ENCODE measurements at places on chromosomes 16 and 17. TPM values are rescaled to one million over a fixed set of nuclear protein-coding genes. Genes with fewer than 3 reads are reported as not detected.

DNA sequence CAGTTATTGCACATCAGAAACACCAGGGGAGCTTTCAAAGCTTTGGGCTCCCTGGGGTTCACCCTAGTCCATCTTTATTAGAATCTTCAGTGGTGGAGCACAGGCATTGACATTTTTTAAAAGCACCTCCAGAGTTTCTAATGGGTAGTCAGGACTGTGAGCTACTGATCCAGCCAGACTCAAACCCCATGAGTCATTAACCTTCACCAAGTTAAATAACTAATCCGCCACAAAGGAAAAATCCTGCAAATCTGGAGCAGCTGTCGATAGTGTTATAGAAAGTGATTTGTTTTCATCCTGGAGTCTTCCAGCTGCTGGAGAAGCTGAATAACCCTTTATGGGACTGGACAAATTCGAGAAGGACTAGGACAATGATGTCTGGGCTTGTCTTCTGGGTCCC is 93.2 kb upstream of the PIRT start:
- DNase-seq: no peak

DNA sequence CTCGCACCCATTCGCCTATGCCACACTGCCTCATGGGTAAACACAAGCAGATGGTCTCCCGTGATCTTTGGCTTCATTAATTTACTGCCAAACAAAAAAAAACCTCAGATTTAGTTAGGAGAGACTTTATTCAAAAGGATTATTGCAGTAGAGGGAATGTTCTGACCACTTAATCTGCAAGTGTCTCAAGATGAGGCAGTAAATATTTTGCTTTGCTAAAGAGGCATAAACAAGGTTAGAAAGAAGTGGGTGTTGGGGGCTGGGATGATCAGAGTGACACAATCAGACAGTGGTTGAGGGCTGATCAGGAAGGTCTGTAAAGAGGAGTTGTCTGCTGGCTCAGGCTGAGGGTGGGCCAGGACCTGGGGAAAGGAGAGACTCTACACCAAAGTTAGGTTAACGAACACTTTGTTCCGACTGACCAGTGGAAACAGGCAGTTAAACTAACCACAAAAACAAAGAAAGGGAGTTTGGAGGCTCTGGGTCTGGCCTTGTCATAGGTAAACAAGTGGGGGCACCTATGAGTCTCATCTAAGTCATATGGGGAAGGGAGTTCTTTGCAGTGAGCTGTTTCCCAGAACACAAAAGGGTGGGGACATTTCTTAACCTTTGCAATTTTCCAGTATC is 28.5 kb downstream of the HSD17B2 start:
- no peak for DNase-seq

DNA sequence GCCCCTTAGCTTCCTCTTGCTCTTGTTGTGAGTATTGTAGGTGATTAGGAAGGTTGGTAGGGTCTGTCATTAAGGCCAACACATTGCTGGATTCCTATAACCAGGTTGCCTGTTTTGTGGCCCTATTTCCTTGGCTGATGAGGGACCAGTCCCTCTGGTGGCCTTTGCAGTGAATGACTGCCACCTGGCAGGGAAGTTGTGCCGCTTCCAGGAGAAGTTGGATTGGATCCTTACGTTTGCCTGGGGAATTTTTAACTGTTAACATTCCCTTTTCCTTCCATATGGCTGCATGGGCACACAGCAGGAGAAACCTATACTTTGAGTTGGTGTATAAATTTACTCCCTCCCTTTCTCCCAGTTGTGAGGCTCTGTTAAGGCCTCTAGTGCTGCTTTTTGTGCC is 32.4 kb downstream of the LCMT1 start:
- no peak for DNase-seq

DNA sequence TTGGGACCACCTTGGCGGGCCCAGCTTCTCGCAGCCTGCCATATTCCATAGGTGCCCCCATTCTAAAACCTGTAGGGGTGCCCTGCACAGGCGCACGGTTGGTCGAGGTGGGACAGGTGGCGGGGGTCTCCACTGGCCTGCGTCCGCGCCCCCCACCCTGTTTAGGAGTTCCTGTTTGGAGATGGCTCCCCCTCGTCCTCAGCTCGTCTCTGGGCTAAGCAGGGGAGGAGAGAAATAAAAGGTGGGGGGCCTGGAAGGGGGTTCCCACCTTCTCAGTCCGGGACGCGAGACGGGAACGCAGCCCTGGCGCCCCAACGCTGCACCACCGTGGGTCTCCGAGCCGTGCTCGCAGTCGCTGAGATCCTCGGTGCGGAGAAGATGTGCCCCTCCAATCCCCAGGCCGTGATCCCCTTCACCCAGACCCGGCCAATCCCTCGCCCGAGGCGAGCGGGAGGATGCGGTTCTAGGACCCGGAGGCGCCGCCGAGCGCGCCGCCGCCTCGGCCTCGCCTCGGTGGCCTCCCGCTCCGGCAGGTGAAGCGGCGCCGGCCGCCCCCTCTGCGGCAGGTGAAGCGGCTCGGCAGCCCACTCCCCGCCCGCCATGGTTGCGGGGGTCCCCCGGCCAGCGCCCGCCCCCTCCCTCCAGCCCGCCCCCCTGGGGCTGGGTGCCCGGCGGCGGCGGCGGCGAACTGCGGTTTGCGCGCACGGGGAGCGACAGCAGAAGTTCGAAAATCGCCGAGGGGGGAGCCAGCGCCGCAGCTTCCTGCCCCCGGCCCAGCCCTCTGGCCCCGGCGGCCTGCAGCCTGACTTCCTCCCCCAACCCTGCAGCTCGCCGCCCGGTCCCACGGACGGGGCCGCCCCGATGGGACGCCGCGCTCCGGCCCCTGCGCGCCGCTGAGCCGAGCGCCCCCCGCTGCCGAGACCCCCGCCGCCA is at the start of gene FMNL1:
FMNL1 (plus strand) TSS at position 805 of the 933 bp plus-strand sequence. CDS start 240 bp downstream, outside the sequence.
- peak; percentile 87 for DNase-seq

The SPPL2C gene
- total RNA-seq: not detected

The SLC16A13 gene
- 2.5 TPM for total RNA-seq

The FOXO3B gene
- 5.2 TPM for total RNA-seq

DNA sequence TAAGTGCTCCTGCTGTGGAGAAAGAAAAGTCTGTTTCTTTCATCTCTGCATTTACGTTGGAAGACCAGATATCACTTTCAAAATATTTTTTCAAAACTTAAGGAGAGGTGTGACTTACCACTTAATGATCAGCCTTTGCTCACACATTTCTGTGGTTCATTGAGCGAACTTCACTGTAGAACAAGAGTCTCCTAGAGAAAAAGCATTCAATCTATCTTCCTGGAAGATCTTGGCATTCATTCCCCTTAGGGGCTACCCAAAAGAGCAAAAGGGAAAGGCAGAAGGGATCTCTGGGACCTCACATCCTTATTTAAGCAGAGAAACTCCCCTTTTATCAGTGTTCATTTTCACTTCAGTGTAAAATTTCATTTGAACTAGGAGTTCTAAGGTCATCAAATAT is 61.2 kb downstream of the HS3ST3A1 start:
- DNase-seq: no peak

The RNF43 gene
- 0.68 TPM for total RNA-seq

The PPM1E gene
- 0.06 TPM for total RNA-seq

DNA sequence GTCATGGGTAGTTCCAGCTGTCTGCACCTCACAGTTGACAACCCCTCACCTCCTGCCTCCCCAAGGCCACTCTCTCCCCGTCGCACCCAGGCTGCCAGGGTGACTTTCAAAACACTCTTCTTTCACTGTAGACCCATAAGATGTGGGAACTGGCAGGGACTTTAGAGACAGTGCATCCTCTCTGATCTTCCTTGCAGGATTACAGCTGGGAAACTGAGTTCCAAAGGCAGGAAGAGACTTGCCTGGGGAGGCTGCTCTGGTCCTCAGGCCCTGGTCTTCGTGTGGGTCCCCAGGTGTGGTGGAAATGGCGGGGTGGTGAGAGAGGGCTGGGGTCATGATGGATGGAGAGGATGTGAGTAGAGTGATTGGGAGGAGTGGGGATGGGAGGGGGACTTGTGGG is 21.9 kb upstream of the NKD1 start:
- no peak for DNase-seq

- no peak for DNase-seq
These were observed 42.1 kb downstream of the GPRC5B start for GRCh38 chr16:19842426-19843157.

GRCh38 chr16:67016681-67017420 is 12.1 kb upstream of the CBFB start:
- no peak for DNase-seq

DNA sequence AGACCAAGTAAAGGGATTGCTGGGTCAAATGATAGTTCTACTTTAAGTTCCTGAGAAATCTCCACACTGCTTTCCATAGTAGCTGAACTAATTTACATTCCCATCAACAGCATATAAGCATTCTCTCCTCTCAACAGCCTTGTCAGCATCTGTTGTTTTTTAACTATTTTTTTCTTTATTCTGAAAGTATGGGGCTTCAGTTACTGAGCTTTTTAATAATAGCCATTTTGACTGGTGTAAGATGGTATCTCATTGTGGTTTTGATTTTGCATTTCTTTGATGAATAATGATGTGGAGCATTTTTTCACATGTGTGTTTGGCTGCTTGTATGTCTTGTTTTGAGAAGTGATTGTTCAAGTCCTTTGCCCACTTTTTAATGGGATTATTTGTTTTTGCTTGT is 2.5 kb downstream of the KRTAP2-2 start:
- DNase-seq: no peak

DNA sequence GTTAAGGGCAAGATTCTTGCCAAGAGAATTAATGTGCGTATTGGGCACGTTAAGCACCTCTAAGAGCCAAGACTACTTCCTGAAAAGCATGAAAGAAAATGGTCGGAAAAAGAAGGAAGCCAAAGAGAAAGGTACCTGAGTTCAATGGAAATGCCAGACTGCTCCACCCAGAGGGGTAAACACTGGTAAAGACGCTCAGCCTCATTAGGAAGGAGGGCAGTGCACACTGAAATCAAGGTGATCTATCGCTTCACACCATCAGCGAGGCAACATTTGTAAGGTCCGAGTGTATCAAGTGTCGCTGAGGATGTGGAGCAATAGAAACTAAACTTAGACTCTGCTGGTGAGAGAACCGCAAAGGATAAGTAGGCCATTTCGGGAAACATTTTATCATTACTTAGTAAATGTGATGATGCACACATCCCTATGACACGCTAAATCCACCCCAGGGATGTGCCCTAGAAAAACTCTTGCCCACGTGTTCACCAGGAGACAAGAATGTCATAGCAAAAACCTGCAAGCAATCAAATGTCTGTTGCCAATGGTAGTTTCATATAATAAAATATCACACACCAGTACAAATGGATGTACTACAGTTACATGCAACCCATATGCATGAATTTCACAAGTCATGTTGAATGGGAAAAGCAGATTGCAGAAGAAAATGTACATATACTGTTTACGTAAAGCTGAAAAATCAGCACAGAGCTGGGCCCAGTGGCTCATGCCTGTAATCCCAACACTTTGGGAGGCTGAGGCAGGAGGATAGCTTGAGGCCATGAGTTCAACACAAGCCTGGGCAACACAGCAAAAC is 23.6 kb downstream of the CNTROB start:
- DNase-seq: no peak

DNA sequence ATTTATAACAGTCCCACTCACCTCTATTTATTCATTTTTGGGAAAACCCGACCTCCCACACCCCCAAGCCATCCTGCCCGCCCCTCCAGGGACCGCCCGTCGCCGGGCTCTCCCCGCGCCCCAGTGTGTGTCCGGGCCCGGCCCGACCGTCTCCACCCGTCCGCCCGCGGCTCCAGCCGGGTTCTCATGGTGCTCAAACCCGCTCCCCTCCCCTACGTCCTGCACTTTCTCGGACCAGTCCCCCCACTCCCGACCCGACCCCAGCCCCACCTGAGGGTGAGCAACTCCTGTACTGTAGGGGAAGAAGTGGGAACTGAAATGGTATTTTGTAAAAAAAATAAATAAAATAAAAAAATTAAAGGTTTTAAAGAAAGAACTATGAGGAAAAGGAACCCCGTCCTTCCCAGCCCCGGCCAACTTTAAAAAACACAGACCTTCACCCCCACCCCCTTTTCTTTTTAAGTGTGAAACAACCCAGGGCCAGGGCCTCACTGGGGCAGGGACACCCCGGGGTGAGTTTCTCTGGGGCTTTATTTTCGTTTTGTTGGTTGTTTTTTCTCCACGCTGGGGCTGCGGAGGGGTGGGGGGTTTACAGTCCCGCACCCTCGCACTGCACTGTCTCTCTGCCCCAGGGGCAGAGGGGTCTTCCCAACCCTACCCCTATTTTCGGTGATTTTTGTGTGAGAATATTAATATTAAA is 638 bp upstream of the TMEM88 start:
- DNase-seq: peak; percentile 52

- DNase-seq: no peak
These were observed 10.3 kb downstream of the MYH11 start for GRCh38 chr16:15846510-15846909.

DNA sequence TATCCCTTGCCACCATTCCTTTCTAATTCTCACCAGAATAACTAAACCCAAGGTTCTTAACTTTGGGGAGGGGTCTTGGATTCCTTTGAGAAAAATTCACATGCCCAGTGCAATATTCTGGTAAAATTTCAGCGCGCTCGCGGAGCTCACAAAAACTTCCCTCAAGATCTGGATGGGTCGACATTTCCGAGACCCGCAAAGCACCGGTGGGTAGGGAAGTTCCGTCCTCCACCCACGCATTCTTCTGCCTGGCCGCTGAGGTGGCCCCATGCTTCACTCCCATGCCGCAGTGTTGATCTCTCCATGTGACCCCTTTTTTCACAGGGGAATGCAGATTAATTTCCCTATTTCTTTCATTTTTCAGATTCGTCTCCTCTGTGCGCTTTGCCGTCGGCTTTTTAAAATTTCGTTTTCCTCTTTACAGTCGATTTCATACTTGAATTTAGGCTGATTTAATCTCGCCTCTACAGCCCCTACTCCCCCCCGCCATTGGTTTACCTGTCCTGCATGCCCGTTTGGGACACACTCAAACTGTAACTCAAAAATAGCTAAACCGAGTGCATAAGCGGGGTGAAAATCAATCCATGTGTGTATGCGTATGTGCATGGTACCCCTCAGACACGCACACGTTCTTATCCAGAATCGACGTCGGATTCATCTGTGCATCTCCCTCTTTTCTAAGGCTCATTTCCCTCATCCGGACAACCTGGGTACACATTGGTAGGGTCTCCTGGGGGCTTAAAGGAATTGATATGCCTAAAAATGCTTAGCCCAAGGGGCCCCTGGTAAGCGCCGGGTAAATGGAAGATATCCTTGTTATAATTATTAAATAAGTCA is 1.4 kb upstream of the SP6 start:
- no peak for DNase-seq

DNA sequence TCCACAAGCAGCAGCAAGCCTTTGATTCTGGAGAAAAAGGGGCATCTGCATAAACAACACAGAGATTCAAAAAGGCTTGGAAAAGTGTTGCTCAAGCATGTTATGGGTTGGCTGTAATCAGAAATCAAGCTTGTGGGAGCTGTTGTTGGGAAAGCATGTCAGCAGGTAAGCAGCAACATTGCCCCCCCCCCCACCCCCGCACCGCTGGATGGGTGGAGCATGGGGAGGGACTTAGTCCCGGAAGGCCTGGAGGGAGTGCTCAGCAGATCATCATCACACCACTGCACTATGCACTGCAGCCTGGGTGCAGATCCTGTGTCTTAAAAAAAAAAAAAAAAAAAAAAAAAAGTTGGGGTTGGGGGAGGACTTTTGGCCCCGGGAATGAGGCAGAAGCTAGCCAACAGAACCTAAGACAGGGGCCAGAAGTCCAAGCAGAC is 16.8 kb upstream of the AKAP1 start:
- DNase-seq: no peak
